ENCODE measurements at places on chromosomes 6 and 20.

- DNase-seq, result no peak
Measured at GRCh38 chr20:32830437-32830836, 10.7 kb downstream of the MAPRE1 start.

DNA sequence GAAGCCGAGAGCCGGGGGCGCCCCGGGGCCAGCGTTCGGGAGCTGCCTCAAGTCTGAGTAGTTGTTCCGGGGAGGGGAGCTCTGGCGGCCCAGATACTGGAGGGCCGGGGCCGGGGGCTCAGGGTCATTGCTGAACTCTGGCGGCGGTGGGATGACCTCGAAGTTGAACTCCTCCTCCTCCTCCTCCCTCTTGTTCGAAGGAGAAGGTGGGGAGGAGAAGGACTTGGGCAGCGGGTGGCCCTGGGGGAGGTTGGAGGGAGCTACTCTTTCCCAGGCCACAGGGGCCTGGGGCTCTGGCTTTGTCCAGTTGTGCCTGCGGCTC, 37.7 kb downstream of the C6orf132 start:
- DNase-seq, result no peak

DNA sequence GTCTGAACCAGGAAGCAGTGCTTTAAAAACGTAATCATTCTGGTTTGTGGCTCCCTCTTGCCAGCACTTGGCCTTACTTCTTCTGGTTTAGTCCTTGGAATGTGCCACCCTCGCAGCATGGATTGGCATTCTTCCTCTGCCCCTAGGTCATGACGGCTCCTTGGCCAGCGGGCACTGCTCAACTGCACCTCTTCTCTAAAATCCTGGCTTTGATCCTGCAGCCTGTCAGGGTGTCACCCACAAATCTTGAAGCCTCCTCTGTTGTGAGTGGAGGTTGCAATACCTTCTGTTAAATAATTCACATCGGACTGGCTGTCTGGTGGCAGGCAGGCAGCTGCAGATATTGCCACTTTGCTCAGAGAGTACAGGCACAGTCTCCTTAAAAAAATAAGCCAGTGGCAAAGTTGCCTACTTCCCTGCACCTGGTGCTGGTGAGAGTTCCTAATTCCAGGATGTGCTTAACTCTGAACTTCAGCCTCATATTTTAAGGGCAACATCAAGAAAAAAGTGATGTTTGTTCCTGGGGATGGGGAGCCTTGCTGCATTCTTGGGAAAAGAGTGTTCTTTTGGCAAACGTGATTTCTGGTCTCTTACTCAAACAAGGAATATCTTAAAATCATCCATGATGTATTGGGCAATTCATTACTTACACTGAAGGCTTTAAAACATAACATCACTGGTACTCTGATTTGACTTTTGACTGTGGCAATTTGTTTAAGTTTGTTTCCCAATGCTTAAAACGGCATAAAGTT, 179.8 kb downstream of the FOXA2 start:
- no peak for DNase-seq

- no peak for DNase-seq
Measured at GRCh38 chr20:57289391-57290177, 23.1 kb upstream of the BMP7 start.

DNA sequence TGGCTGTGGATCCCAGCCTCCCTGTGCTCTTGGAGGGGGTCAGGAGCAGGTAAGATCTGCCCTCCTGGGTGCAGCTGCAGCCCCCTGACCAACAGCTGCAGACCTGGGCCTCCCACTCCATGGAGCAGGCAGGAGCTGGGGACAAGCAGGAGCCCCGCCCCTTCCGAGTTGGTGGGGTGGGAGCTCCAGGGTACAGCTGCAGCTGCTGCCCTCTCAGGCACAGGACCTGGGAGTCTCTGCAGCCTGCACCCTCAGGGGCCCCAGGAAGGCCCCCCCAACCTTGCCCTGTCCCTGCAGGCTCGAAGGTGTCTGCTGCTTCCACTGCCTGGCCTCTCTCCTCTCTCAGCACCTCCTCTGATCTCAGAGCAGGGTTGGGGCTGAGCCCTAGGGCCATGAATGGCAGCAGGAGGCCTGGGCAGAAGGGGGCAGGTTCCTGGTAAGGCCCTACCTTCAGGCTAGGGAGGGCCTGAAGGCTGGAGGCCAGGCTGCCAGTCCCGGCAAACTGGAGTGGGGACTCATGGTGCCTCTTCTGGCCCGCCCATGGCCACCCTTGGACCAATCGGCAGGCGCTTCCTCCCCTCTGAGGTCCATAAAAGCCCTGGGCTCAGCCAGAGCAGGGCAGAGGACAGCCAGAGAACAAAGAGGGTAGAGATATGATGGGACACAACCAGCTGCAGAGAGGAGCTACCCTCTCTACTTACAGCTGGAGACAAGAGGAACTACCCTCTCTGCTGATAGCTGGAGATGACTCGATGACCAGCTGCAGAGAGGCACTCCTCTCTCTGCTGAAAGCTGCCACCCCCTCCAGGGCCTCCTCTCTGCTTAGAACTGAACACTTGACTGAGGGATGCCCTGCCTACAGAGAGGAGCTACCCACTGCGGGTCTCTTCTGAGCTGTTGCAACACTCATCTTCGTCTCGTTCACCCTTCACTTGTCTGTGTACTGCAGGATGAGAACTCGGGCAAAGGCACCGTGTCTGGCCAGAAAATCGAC, 7.8 kb upstream of the PACSIN1 start:
- DNase-seq, result no peak

GRCh38 chr6:149237464-149237863, 80.0 kb upstream of the TAB2 start:
- no peak for DNase-seq

DNA sequence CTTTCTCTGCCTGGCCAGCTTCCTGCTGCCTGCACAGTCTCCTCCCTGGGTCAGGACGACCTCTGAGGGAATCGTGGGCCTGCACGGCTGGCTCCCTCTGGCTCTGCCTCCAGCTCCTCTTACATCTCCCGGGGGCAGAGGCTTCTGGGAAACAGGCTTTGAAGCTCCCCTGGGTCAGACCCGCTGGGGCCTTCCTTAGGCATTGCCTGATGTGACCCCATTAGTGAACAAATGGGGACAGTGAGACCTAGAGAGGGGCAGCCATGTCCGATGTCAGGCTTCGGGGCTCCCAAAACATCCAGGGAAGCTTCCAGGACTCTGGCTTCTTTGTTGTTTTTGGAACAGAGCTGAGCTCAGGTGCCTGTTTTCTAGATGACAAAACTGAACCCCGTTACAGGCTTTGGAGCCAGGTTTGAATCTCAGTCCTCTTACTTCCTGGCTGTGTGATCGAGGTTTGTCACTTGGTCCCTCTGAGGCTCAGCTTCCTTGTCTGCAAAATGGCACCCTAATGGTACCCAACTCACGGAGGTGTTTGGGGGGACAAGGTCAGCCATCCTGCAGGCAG, 94.3 kb downstream of the CEBPB start:
- no peak for DNase-seq

DNA sequence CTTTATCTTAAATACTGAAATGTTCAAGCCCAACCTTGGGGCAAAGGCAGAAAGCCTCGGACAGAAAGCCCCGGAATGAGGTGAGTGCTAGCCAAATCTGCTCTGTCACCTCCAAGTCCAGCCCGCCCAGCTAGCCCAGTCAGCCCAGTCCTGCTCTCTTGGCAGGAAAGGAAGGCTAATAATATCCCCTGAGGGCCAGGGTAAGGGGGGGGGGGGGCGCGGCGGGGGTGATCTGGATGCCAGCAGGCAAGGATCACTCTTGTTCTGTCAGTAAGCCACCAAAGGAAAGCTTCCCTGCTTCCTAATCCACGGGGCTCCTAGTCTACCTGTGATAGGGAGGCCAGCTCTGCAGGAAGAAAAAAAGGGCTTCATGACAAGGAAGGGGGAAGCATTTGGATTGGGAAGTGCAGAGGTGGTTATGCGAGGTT, 1.1 kb downstream of the NDRG3 start:
- DNase-seq, result no peak

- no peak for DNase-seq
Measured at GRCh38 chr20:59398537-59399205, 98.3 kb downstream of the EDN3 start.

DNA sequence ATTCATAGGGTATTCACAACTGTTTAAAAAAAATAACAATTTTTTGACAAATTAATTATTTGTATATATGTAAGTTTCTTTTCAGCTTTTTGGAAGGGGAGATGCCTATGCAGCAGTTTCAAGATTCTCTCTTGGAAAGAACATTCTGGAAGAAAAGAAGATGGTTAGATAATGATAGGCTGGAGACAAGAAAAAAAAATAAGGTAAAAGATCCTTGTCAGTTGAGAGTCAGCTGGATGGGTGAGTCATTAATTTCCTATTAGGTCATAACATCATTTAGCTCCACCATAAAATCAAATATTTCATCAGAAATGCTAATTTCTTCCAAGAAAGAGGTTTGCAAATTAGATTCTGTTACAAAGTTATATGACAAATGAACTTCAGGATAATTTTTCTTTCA, 880.4 kb downstream of the EPHA7 start:
- no peak for DNase-seq

DNA sequence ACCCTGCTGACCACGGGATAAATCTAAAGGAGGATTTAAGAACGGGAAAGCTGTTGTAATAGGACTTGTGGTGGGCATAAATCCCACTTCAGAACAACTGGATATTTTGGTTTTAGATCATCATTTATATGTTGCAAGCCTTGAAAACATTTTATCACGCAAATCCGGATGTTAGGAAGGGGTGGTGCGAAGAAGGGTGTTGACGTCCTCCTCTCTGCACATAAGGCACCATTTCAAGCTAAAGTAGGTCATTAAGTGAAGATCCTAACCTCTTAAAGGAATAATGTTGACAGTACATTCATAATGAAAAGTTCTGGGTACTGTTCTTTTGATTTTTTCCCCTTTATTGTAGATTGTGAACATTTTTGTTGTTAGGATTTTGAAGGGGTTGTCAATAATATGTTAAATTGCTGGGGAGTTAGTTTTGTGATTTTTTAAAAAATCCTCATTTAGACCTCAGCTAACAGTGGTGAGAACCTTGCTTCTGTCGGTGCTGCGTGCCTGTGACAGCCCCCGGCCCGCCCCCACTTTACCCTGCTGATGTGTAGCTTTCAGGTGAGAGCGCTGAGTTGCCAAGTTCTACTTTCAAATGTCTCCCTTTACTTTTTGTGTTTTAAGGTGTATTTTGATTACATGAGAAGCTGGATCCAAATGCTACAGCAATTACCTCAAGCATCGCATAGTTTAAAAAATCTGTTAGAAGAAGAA, 88.8 kb downstream of the MAP3K4 start:
- no peak for DNase-seq

DNA sequence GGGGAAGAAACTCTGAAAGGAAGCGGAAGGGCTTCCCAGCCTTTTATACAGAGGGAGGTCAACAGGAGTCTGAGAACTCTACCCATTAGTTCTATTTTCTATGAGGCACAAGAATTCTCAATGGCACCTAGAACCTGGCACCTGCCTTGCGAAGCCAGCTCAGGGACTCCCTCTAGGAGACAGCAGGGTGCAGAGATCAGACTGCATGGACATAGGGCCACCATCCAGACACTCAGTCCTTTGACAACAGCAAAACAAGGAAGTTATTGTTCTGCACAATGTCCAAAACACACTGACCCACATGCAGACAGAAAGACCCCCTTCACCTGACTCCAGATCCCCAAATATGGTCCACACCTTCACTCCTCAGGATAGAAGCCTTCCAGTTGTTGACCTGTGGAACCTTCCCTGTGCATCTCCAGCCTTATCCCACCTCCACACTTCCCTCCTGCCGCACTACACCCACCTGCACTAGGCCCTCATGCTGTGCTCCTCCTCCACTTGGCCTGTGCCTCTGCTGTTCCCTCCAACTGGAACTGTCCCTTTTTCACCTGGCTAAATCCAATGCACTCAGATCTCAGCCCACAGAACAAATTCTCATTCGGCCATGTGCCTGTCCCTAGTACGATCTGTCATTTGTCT, 27.8 kb downstream of the ACSS1 start:
- no peak for DNase-seq

- no peak for DNase-seq
Measured at GRCh38 chr20:10594296-10594868, 79.4 kb downstream of the JAG1 start.

- peak; percentile 82 for DNase-seq
Measured at GRCh38 chr6:144675231-144675861, 390.2 kb downstream of the UTRN start.

DNA sequence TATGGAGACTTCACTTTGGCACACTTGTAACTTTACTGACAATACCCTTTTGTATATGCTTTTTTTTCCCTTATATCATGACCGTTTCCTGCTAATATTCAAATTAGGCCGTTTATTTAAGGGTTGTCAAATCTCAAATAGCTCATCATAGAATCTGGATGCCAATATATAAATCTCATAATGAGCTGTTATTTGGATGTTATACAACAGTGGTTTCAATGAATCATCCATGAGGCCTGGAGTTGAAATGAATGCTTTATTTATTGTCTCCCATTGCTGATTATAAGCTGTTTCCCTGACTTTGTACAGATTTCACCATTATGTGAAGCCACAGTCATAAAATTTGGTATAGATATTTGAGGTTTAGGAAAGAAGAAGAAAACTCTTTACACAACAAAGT, 256.1 kb downstream of the PLCB1 start:
- DNase-seq, result no peak

GRCh38 chr6:35599761-35600658, 87.3 kb upstream of the TULP1 start:
- no peak for DNase-seq

DNA sequence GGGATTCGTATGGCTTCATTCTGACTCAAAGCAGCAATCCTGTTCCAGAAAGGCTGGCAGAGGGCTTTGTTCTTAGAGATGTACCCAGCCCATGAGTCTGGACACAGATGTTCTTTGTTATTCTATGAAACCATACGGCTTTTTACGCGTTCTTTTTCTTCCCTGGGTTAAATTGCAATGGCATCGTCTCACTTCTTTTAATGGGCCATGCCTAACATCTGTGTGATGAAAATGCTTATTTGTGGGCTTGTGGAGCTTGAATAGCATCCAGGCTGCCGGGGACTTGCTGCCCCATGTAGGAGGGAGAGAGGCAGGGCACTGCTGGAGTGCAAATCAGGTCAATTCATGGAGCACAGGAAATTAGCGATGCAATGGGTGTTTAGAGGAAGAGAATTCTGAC, 19.4 kb downstream of the FAM50B start:
- DNase-seq, result no peak

- DNase-seq, result no peak
Measured at GRCh38 chr6:48116699-48117645, 6.0 kb upstream of the PTCHD4 start.

- DNase-seq, result no peak
Measured at GRCh38 chr6:25369036-25369432, 89.9 kb downstream of the CARMIL1 start.

GRCh38 chr6:5471044-5471443, 209.7 kb downstream of the FARS2 start:
- no peak for DNase-seq

GRCh38 chr6:43728586-43728985, 41.0 kb upstream of the MRPS18A start:
- no peak for DNase-seq

- no peak for DNase-seq
Measured at GRCh38 chr6:36323062-36323461, 13.6 kb downstream of the BNIP5 start.

DNA sequence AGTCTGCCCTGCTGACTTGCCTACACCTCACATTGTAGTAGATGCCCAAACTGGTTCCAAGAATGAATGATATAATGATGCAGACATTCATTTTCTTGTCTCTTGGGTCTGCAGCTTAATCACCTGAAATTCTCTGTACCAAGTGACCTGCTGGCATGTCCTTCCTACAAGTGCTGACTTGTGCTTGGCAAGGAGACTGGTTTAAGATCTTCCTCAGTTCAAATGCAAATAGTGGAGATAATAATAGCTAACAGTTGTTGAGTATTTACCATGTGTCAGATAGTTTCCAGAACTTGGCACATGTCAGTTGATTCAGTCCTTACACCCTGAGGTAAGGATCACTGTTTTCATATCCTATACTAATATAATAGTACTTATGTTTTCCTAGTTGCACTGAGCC, 223.4 kb downstream of the SLC24A3 start:
- no peak for DNase-seq

Measured in NCI-H187 treated with DMSO at 0.1 percent for 48 hours (cell line).